T-helper 17 cell (primary cell): ENCODE measurements at places on chromosomes 1 and 21. TPM values are rescaled to one million over a fixed set of nuclear protein-coding genes. Genes with fewer than 3 reads are reported as not detected.

CITED4 gene
- total RNA-seq, result 23.6 TPM

DLGAP3 gene
- 0.75 TPM for total RNA-seq

POLR3GL gene
- total RNA-seq, result 22.2 TPM

HAO2 gene
- total RNA-seq, result not detected
